ENCODE measurements at places on chromosomes 13 and 19.

GRCh38 chr19:38898788-38899446, 501 bp downstream of the SIRT2 start:
- DNase-seq: no peak

DNA sequence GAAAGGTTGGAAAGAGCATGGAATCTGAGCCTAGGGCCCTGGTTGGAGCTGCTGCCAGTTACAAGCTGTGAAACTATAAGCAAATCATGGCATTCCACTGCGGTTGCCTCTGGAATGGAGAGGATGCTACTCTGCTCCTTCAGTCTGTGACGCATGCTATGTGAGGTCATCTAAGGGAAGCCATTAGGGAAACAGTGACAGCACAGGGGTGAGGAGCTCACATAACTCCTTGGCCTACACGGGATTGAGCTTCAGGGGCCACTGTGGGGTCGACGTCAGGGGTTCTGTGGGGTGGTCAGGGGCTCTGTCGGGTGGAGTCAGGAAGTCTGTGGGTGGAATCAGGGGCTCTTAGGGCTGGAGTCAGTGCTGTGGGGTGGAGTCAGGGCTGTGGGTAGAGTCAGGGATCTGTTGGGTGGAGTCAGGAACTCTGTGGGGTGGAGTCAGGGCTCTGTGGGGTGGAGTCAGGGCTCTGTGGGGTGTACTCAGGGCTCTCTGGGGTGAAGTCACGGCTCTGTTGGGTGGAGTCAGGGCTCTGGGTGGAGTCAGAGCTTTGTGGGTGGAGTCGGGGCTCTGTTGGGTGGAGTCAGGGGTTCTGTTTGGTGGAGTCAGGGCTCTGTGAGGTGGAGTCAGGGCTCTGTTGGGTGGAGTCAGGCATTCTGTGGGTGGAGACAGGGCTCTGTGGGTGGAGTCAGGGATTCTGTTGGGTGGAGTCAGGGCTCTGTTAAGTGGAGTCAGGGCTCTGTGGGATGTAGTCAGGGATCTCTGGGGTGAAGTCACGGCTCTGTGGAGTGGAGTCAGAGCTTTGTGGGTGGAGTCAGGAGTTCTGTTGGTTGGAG, 35.8 kb upstream of the MEDAG start:
- DNase-seq: no peak

- DNase-seq: no peak
Observed at GRCh38 chr13:34372581-34372980, 554.6 kb downstream of the RFC3 start.

- DNase-seq: no peak
Observed at GRCh38 chr13:100108913-100109507, 20.1 kb downstream of the PCCA start.
